AG09309 (cell line): ENCODE measurements at places on chromosomes 11 and 22.

DNA sequence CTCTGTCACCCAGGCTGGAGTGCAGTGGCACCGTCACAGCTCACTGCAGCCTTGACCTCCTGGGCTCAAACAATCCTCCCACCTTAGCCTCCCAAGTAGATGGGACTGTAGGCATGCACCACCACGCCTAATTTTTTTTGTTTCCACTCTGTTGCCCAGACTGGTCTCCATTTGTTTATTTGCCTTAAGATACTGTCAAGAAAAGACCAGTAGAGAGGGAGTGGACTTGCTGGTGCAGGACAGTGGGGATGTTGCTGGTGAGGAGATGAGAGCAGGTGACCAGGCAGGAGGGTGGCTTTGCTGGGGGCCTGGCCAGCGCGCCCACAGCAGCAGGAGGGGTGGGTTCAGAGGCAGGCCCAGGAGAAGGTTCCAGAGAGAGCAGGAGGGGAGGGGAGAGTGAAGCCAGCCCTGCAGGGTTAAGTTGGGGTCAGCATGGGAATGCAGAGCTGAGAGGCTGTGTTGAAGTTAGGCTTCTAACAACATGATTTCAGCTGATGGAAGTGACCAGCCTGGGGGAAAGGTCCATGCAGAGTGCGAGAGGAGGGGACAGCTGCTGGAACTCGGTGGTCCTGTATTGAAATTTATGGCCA, 35.8 kb downstream of the NADSYN1 start:
- DNase-seq: no peak

- no peak for DNase-seq
Measured at GRCh38 chr22:37830093-37830842, 7.1 kb downstream of the GALR3 start.

DNA sequence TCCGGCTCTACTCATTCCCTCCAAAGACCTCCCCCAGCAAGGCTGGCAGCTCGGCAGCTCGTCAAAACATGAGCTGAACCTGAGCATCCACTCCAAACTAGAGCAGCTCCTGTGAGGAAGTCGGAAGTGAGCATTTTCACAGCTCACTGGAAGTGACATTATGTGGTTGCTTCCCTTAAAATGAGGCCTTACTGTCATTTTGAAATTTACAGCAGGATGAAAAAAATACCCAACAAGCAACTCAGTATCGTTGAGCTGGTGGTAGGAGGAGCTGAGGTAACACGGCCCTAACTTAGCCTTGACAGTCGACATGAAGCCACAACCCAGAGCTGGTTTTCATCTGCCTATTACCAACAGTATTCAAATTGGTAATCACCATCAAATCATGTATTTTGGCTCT, 38.0 kb upstream of the ARFGAP3 start:
- DNase-seq: no peak

DNA sequence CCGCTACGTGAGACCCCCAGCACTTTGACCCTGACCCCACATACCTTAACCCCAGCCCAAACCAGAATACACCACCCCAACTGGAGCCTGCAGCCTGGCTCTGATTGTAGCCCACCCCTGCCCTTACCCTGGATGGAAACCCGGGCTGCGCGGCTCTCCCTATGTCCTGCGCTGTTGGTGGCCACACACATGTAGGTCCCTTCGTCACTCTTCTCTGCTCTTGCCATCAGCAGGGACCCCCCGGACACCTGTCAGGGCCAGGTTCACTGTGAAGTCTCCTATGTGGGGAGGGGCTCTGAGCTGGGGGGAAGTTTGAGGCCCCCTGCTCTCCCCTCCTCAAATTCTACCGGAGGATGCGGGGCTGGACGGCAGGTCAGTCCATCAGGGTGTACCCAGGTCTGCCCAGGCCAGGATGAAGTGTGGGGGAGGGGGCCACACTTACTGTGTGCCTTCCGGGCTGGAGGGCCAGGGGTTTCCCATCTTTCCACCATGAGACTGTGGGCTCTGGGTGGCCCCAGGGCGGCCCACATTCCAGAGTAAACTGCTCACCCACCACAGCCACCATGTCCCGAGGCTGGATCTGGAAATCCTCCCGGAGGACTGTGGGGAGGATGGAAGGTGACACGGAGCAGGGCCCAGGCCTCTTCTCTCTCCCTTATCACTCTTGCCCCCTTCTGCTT, 1.5 kb downstream of the ROBO4 start:
- no peak for DNase-seq

- no peak for DNase-seq
Measured at GRCh38 chr11:34784318-34784841, 131.8 kb downstream of the APIP start.

- no peak for DNase-seq
Measured at GRCh38 chr11:74492084-74492483, 1.4 kb downstream of the LIPT2 start.
